A549 (cell line): ENCODE measurements at places on chromosomes 6 and 20.

- peak; percentile 24 for DNase-seq
Measured at GRCh38 chr20:23399568-23400241, 21.6 kb downstream of the NAPB start.

GRCh38 chr6:149950423-149950822 lies 8.6 kb downstream of the ULBP2 start:
- DNase-seq: no peak

GRCh38 chr6:16511723-16512489 lies 249.4 kb downstream of the ATXN1 start:
- DNase-seq: no peak

- DNase-seq: no peak
Measured at GRCh38 chr6:112061605-112062004, 7.7 kb downstream of the CCN6 start.

DNA sequence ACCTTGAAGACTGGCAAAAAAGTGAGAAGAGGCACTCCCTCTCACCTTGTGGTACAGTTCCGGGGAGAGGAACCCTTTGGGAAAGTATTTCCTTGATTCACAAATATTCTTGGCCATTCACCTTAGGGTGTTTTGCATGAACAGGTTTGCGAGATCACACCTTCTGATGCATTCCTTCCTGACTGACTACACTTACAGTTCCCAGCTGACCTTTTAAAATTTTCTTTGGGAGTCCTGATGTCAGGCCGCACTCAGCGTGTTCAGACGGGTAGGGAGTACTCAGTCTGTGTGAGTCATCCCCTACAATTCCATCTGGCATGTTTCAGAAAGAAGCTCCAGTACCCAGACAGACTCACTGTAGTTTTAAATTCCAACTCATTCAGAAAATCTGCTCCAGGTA lies 1.7 kb downstream of the ADGRF4 start:
- DNase-seq: peak; percentile 9

GRCh38 chr6:165579151-165579550 lies 83.9 kb downstream of the PDE10A start:
- no peak for DNase-seq

DNA sequence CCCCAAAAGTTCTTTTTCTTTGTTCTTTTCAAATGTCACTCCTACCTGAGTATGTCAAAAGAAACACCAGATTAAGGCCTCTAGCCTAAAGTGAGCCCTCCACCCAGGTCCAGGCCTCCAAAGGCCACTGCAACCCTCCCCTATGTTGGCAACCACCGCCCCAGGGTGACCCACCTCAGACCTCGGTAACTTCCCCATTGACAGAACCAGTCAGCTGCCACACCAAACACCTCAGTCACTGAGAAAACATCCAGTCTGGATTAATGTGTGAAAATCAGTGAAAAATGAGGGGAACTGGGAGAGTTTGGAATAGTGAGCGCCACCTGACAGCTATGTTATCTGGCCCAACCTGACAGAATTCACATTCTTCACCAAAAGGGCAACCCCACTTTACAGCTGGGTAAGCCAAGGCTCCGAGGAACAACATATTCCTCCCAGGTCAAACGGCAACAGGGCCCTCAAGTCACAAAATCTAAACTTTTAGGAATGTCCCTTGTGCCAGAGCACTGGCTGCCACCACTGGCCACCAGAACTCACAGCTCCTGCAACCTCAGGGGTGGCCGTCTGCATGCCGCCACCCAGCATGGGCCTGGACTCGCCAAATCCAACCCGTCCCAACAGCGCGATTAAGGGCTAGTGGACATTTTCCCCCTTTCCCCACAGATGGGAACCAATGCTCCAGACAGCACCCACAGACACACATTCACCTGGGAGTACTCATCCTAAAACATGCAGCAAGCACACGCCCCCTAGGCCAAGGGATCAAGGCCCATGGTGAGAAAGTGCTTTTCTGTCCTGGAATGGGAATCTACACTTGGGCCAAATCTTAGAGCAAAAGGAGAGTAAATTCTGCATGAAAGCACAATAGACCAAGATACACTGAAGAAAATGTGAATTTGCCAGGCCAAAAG lies 4.8 kb downstream of the TAF4 start:
- DNase-seq: no peak

DNA sequence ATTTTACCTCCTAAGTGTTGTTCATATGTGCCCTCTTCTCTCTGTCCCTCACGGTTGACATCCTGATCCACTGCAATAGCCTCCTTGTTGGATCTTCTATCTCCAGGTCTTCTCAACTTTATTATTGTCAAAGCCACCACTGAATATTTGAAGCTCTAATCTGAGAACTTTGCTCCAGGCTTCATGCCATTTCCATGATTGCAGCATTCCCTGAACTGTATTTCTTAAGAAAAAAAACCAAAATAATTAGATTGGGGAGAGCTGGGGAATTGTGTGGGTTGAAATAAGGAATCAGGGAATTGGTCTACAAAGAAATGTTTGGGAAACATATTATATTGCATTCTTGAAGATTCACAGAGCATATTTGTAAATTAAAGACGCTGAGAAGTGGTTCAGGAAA lies 2.5 kb upstream of the STX7 start:
- DNase-seq: no peak

DNA sequence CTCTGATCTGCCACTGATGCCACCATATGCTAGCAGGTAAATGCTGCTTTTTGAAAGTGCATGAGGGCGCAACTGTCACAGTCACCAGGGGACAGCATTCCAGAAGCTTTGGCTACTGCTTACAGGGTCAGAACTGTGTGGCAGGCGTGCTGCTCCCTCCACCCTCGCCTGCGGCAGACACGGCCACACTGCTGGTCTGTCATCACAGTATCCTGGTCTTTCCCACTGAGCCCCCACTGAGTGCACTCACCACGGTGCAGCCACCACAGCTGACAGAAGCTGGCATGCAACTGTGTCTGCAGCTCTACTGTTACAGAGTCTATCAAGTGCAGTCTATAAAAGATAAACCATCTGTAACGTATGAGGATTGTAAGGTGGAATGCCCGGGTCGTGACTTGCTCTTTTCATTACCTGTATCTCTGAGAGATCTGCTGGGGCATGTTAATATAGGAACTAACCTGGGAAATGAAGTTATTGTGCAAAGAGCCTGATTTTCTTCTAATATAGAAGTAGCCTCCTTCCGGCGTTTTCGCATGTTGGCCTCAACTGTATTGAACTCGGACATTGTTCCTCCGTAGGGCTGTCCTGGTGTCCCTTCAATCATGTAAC lies 24.5 kb downstream of the GCLC start:
- DNase-seq: no peak

- no peak for DNase-seq
Measured at GRCh38 chr6:136843210-136843609, 20.8 kb downstream of the PEX7 start.

GRCh38 chr6:119649531-119649930 lies 300.0 kb upstream of the MAN1A1 start:
- DNase-seq: no peak

DNA sequence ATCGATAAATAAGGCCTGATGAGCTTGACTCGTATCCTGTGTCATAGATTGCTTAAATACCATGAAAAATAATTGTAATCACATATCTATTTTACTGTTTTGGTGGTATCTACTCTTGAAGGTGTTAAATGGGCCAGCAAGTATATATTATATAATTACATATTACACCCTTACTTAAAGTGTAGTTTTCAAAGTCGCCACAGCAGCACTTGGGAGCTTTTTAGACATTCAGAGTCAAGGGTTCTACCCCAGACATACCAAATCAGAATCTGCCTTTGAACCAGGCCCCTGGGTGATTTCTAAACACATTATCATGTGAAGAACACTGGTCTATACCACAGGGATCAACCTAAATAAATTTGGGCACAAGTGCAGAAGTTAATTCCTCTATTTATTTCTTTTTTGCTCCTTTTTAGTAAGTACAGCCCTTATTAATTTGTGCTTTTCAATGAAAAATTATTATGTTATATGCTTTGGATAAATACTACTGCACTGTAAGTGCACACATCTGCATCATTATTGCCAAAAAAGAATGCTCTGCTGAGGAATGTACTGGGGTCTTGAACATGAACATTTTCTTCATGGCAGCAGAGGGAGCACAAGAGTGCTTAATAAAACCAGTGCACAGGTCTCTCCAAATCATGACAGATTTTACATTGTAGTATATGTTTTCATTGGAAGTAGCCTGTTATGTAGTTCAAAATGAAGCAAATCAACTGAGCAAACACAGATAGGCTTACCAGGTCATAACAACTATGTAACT lies 3.1 kb upstream of the ATXN1 start:
- DNase-seq: peak; percentile 59

GRCh38 chr6:69784595-69785377 lies 12.0 kb downstream of the LMBRD1 start:
- no peak for DNase-seq

GRCh38 chr6:105482227-105482844 lies 79.5 kb upstream of the PREP start:
- no peak for DNase-seq

- DNase-seq: no peak
Measured at GRCh38 chr6:28165563-28165962, 23.9 kb downstream of the ZKSCAN8 start.

DNA sequence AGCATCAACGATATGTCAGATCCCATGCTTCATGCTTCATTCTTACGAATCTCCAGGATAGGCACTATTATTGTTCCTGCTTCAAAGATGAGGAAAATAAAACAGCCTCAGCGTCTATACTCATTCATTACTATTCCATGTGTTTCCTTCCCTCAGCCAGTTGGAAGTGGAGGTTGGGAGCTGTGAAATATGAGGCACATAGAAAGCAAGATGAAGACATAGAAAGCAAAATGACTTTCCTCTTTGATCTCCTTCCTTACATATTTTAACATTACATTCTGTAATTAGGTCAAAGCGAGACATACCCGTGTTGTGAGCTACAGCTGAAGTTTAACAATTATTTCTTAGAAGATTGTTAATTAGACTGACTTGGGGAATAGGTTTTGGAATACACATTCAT lies 125.4 kb downstream of the FYN start:
- no peak for DNase-seq

- no peak for DNase-seq
Measured at GRCh38 chr20:61445741-61446140, 193.7 kb downstream of the CDH4 start.

DNA sequence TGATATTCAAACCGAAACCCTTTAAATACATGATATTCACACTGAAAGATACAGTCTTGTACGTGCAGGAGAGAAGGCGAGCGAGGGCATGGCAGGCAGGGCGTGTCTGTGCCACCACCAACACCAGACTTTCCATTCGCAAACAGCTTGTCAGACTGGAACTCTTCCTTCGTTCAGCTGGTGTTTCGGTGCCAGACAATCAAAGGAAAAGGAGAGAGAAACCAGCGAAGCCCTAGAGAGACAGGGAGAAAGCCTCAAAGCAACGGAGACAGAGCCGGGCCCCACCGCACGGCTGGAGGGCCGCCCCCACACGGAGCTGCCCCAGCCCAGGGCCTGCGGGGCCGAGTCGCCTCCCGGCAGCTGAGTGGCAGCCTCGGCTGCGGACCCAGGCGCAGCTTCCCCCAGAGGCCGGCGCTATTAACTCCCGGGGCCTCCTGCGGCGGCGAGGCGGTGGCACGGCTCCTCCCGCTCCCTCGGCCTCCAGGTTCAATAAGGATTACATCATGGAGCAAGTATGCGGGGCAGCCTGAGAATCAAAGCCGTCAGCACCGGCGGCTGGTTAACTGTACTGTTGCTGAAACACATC lies 32.1 kb upstream of the NR2E1 start:
- DNase-seq: peak; percentile 72

DNA sequence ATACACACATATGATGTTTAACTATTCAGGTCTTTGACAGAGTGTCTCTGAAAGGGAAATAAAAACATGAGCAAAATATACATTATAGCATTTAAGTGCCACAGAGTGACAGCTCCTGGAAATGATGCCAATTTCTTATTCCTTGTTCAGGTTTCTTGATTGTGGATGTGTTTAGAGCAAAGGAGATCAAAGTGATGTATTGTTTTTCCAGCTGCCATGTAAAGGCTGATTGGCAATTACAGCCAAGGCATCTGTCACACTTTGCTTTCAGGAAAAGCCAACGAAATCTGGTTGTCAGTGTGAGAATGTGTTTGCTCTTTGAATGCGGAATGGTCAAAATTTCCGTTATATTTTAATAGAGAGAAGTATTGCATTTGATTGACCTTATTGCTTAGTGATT lies 347.8 kb upstream of the FLRT3 start:
- DNase-seq: no peak

DNA sequence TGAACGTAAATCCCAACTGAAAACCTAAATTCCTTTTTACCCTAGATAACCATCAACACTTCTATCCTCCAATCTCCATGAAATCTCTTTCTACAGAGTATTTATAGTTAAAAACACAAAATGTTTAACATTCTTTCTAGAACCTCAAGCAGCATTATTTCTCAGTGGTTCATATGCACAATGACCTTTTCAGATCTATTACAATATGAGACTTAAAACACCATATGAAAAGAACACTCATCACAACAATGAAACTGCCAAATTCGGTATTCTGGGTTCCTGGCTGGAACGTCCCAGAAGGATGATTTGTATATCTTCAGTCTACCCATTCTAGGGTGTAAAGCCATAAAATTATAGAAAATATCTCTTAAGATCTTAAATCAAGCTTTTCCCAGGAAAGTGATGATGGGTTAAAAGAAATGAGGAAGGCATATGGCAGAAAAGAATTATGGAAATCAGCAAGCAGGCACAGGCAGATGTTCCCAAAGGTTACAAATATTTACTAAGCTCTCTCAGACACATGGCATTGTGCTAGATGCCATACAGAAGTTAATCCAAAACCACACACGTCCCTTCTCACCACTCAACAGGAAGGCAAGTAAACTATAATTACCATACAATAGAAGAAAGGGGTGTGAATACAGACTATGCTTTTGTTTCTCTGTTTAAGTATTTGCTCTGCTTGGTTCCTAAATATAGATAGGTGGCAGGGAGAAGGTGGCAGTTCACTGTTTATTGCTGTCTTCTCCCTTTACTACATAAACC lies 118.0 kb downstream of the CHD6 start:
- DNase-seq: no peak

- DNase-seq: no peak
Measured at GRCh38 chr6:128954308-128955043, 71.5 kb downstream of the LAMA2 start.

DNA sequence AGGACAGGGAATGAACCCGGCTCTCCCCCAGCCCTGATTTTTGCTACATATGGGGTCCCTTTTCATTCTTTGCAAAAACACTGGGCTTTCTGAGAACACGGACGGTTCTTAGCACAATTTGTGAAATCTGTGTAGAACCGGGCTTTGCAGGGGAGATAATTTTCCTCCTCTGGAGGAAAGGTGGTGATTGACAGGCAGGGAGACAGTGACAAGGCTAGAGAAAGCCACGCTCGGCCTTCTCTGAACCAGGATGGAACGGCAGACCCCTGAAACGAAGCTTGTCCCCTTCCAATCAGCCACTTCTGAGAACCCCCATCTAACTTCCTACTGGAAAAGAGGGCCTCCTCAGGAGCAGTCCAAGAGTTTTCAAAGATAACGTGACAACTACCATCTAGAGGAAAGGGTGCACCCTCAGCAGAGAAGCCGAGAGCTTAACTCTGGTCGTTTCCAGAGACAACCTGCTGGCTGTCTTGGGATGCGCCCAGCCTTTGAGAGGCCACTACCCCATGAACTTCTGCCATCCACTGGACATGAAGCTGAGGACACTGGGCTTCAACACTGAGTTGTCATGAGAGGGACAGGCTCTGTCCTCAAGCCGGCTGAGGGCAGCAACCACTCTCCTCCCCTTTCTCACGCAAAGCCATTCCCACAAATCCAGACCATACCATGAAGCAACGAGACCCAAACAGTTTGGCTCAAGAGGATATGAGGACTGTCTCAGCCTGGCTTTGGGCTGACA lies 28.8 kb upstream of the ZBP1 start:
- DNase-seq: no peak
